ENCODE measurements at places on chromosomes 2 and 18.

DNA sequence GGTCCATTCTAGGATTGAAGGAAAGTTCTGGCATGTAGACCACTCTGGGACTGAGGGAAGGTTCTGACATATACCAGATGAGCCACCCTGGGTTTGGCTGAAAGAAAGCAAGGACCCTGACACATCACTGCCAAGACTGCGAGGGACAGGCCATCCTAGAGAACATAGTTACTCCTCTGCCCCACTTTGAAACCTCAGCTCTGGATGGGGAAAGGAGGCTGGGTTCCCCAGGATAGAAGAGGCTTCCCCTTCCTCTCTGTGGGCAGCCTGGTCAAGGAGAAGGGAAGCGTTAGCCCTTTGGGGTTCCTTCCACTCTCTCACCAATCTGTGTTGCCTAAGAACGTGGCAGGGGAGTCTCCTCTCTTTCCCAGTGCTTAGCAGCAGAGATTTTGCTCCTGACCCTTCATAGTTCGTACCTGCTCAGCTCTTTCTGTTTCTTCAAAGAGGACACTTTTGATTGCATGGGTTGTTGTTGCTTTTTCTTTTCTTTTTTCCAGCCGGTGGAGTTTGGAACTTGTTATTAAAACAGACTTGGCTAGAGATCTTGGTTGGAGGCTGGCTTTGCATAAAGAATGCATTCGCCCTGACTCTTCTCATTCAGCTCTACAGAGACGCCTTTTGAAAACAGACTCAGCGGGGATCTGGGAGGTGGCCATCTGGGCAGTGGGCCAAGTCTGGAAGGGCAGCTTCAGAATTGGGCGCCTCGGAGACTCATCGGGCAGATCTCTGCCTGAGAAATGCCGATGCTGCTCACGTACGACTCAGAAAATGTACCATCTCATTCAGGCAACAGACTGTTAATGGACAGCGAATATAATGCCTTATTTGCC lies 166.1 kb downstream of the CLIP4 start:
- no peak for DNase-seq

- DNase-seq = no peak
Measured at GRCh38 chr2:227335713-227336112, 10.7 kb downstream of the MFF start.

DNA sequence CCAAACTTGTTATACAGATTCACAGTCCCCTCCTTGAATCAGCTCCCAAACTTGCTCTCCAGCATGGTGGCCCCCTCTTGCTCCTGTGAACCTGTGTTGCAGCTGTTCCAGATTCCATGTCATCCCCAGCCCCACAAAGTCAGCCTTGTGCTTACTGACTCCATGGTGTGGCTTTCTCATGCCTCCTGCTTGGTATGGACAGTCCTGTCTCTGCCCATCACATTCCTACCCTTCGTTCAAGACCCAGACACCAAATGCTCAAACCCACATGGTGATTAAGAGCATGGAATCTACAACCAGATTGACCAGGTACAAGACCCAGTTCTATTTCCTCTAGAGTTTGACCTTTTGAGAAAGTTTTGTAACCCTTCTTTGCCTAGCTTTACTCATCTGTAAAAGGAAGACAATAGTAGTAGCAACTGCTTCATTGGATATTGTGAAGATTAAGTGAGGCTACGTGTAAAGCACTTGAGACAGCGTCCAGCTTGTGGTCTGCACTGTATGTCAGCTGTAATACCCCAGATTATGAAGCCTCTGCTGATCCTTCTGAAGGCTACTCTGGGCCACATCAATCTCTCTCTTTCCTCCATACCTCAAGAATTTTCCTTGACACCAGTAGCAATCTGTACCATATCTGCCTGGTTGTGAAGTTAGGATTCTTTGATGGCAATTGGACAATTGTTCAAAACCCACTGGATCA lies 146.4 kb upstream of the HAAO start:
- DNase-seq = no peak

GRCh38 chr2:189818249-189819038 lies 34.2 kb downstream of the PMS1 start:
- no peak for DNase-seq

GRCh38 chr2:32991091-32991845 lies 44.5 kb downstream of the LTBP1 start:
- no peak for DNase-seq

- no peak for DNase-seq
Measured at GRCh38 chr2:179991344-179991743, 15.8 kb downstream of the CWC22 start.

- DNase-seq = no peak
Measured at GRCh38 chr2:125471963-125472362, 1184.0 kb upstream of the GYPC start.

DNA sequence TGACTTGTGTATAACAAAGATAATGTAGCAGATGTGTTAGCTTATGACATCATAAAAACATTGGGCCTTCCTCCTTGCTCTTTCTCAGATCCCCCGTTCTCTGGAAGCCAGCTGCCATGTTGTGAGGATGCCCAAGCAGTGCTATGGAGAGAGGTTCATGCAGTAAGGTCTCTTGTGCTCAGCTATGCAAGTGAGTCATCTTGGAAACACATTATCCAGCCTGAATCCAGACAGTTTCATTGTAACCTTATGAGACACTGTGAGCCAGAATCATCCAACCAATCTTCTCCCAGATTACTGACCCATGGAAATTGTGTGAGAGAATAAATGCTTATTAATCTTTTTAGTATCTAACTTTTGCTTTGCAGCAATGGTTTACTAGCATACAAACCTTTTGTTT lies 60.8 kb downstream of the ST6GAL2 start:
- DNase-seq = no peak

DNA sequence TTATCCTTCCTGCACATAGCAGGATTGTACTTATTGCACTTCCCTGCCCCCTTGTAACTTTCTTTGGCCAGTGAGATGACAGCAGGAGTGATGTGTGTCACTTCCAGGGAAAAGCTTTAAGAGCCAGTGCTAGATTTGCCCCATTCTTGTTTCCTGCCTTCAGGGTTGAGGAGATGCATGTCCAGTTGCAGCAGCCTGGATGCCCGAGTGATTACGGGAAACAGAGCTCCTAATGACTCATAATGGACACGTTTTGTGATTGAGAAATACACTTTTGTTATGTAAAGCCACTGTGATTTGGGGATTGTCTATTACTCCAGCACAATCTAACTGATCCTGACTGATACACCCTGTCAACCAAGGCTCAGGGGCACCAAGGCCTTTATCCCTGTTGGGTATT lies 5.0 kb upstream of the TET3 start:
- DNase-seq = no peak

GRCh38 chr2:163748420-163748819 lies 12.6 kb upstream of the FIGN start:
- DNase-seq = no peak

DNA sequence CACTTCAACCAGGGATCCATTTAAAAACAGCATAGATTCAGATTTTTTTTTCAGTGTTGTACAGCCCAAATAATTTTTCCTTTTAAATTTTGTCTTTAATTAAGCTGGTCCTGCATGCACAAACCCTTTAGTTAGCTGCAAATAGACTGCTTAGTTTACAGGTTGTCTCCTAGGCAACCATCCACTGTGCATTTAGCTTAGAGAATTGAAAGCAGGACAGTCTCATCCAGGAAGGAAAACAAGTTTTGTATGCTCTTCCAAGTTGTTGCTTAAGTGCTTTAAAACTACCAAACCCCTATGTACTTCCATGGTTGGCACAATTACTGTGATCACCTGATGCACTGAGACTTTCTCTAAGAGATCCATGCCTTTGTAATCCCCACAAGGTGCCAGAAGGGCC lies at the start of gene MAP3K19:
TSS of gene MAP3K19 (minus strand) at position 148 of the 400 bp plus-strand sequence. CDS start 22,800 bp downstream, outside the sequence.
- DNase-seq = no peak

DNA sequence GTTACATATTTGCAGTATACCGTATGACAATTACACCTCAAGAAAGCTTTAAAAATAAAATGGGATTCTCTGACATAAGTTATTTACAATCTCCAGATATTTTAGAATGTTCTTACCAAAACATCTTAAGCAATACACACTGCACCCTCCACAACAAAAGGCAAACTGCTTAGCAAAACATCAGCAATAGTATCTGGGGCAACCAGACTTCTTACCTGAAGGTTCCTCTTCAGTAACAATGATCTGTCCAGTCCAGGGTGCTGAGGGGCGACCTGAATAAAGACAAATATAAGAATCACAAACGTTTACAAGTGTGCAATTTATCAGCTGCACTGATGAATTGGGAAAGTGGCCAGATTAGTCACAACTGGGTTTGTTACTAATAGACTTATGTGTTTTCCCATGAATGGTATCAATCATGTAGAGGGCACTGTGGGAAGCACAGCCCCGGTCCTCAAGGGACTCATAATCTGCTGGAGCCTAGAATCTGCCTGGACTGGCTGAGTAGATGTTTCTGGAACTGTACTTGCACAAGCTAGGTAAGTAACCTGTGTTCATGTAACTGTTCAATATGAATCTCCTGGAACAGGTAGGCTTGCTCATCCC lies 70.7 kb downstream of the MYOM1 start:
- DNase-seq = no peak

- no peak for DNase-seq
Measured at GRCh38 chr2:8872821-8873432, 35.5 kb upstream of the KIDINS220 start.

DNA sequence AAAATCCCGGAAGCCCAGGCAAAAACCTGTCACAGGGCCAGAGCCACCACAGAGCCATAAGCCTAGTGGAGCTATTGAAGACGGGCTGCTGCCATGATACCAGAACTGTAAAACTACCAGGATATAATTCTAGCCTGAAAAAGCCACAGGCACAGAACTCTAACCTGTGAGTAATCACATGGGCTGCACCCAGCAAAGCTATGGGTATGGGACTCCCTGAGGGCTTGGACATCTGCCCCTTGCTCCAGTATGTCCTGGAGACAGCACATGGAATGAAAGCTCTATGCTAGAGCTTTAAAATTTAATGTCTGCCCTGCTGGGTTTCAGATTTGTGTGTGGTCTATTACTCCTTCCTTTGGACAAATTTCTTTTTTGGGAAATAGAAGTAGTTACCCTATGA lies 2183.6 kb upstream of the CELF4 start:
- DNase-seq = no peak

- DNase-seq = no peak
Measured at GRCh38 chr2:239871481-239872435, 153.4 kb downstream of the NDUFA10 start.

DNA sequence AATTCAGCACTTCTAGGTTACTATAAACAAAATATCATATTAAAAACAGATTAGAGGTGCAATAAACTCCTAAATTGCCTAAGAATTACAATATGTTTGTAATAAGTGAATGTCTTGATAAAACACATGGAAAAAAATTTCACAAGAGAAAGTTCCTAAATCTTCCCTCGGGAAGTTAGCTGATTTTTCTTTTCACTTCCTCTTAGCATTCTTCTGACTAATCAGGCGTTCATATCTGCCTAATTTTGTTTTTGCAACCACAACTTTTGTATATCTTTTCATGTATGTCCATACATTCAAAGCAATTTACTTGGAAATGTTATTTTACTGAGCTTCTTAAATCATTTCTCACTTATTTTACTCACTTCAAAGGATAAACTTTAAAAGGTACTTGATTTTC lies 88.5 kb downstream of the RTTN start:
- no peak for DNase-seq

DNA sequence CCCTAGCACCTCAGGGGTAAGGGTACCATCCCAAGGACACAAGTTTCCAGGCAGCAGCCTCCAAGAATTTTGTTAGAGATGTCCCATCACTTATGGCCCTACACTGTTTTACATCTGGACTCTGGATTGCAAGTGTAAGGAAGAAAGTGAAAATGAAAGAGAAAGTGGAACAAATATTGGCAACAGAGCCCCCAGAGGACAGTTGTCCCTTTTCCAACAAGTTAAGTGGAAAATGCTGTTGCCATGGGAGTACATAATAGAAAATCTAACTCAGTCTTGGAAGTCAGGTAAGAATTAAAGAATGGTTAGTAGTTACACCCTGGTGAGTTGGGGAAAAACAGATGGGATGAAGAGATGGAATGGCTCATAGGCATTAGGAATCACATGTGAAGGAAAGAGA lies 50.6 kb downstream of the TTC21B start:
- DNase-seq = no peak

- DNase-seq = no peak
Measured at GRCh38 chr2:24915175-24915574, 4.9 kb downstream of the ADCY3 start.

- DNase-seq = no peak
Measured at GRCh38 chr2:69518841-69519240, 81.6 kb upstream of the NFU1 start.

GRCh38 chr18:65942104-65942503 lies 191.3 kb downstream of the CDH7 start:
- no peak for DNase-seq

DNA sequence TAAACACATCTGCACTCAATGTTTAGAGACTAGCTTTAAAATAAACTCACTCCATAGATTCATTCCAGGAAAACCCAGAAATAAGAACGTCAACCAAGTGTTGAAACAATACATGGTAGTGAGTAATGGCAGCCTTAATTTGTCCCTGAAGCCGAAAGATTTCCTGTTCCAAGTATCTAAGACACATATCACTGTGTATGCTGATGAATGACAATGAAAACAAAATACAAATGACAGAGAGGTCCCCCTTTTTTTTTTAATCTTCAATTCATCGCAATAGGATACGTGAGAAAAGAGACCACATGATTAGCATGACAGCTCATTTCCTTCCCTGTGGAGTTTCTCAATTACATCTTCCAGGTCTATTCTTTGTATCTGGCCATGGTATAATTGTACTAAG lies 160.5 kb upstream of the STK17B start:
- DNase-seq = no peak

GRCh38 chr2:141711627-141712026 lies 419.2 kb downstream of the LRP1B start:
- no peak for DNase-seq

GRCh38 chr2:887639-888038 lies 63.0 kb upstream of the SNTG2 start:
- DNase-seq = no peak

GRCh38 chr2:222074674-222075073 lies 224.1 kb downstream of the PAX3 start:
- no peak for DNase-seq

GRCh38 chr18:37303009-37303408 lies 262.6 kb downstream of the CELF4 start:
- no peak for DNase-seq

All from activated T-cell treated with anti-CD3 and anti-CD28 coated beads, Interleukin-2, amount 50 U/mL, for 1 hour (primary cell).